Cardiac ventricle fibroblast (primary cell): ENCODE measurements at places on chromosomes 2 and 18. TPM values are rescaled to one million over a fixed set of nuclear protein-coding genes. Genes with fewer than 3 reads are reported as not detected.

LHCGR gene
- total RNA-seq, result not detected in 2 replicates

NAT8 gene
- total RNA-seq, result not detected in 2 replicates

HSPE1 gene
- 90.4 and 109 TPM in 2 replicates for total RNA-seq

BMP10 gene
- not detected in 2 replicates for total RNA-seq

DCDC2C gene
- total RNA-seq, result not detected in 2 replicates

RPRM gene
- not detected in 2 replicates for total RNA-seq

GAL3ST2 gene
- not detected in 2 replicates for total RNA-seq

GPR45 gene
- total RNA-seq, result not detected in 2 replicates
